ENCODE measurements at places on chromosomes 12 and 14.
A peak's percentile ranks its signal among the peaks of the same experiment; 100 is the strongest.

- DNase-seq = no peak
Observed at GRCh38 chr12:91182636-91183455, at the start of gene DCN. Gene DCN, minus strand, starts transcription at chr12:91182817. Its CDS starts 4,265 bp downstream, at chr12:91178552.

DNA sequence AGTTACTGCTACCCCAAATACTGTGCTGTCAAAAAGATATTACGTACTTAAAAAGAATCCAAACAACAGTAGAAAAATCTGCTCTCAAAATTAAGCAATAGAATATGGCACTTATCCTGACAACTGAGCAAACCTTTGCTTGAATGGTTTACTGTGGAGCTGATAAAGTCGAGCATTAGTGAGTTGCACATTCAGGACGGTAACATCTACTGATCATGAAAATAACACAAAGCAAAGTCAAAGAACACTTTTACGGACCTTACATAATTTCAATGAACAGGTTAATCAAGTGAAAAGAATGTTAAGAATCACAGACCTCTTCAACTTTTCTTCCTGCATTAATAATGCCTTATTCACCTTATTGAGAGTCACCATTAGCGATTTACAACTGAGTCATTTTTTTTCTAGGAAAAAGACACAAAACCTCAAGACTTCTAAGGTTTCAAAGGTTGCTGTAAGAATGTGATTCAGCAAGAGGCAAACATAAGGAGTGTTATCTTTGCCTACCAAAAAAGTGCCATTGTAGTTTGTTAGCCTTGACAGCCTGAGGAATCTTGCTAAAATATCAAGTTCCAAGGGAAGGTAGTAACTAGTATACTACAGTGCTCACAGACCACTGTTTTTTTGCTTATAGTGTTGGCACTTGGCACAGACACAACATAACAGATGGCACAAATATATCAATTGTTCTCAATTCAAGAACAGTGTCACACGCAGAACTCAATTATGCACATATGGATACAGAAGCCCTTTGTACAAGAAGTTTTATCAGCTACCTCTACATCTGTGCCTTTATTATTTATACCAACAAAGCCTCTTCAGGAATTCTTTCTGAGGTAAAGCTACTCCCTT is 334.2 kb upstream of the RPL10L start:
- no peak for DNase-seq

GRCh38 chr12:90677055-90677454 is 277.9 kb downstream of the CCER1 start:
- DNase-seq = no peak

DNA sequence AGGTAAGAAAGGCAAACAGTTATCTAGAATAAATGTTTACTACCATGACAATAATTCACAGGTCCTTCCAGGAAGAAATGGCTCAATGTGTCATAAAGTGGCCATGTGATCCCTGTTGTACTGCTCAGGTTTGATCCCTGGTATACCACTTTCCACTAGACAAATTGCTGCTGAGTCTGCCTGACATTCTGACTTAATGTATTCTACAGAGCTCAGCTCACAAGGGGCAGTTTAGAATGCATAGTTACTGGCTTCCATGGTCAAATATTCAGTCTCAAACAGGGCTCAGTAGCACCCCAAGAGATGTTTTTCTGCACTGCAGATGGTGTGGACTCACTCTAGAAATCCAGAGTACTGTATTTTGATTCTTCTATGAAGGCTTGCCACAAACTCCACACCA is 21.8 kb downstream of the TSHR start:
- DNase-seq = no peak

- DNase-seq = no peak
Observed at GRCh38 chr12:96359328-96359727, 40.9 kb downstream of the CDK17 start.

DNA sequence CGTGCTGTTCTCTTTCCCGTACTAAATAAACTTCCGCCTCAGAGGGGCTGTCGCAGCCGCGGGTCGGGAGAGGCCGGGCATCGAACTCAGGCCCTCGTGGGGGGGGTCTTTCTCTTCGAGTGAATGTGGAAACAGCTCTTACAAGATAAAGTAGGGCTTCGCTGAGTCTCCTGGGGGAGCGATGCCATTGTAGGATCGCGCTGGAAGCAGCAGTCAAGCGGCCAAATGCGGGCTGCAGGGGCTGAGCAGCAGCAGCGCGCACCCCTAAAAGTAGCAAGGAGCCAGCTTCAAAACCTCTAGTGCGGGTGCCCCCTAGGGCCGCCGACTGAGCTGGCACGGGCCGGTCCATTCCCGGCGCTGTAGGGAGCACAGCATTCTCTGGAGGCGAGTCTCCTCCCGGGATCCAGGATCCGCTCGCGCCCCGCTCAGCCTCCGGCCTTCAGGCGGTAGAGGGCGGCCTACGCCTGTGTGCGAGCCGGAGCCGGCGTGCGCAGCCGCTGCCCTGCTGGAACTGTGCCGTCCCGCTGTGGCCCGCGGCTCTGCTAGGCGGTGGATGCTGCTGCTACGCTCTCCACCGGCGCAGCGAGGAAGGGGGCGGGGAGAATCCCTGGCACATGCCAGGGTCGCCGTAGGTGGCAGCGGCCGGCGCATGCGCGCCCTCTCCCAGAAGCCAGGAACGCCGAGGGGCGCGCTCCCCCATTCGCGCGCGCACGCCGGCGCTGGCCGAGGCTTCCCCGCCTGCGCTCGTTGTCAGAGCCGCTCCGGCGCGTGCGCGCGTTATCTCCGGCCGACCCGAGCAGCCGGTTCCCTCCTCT is at the start of gene FUT8:
TSS of gene FUT8 (plus strand) at position 699 of the 815 bp plus-strand sequence. CDS start 148,834 bp downstream, outside the sequence.
- peak; percentile 89 for DNase-seq

DNA sequence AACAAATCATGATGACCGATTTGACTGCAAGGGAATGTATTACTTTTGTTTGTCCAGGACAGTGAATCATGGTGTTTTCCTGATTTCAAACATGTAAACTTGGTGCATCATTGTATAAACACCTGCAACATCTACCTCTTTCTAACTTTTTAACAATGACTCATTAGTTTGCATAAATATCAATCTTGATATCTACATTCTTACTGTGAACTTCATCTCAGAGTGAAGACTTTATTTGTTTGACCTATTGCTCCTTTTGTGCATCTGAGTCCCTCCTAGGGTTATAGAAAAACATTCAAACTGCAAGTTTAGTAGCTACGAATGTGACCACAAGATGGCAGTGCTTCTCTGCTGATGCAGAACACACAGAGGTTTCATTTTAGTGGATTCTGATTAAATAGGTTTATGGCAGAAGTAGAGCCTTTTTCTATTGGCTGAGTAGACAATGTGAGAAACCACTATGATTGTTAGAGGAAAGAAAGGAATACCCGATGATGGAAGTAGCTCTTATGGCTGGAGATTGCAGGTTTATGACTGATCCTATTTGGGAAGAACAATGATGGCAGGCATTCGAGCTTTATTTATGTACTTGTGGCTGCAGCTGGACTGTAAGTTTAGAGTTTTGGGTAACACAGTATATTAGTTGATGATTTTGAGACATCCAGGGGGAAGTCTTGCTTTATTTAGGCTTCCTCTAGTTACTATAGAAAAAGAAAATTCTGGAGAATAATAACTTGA is 244.2 kb upstream of the OR4E1 start:
- peak; percentile 50 for DNase-seq

DNA sequence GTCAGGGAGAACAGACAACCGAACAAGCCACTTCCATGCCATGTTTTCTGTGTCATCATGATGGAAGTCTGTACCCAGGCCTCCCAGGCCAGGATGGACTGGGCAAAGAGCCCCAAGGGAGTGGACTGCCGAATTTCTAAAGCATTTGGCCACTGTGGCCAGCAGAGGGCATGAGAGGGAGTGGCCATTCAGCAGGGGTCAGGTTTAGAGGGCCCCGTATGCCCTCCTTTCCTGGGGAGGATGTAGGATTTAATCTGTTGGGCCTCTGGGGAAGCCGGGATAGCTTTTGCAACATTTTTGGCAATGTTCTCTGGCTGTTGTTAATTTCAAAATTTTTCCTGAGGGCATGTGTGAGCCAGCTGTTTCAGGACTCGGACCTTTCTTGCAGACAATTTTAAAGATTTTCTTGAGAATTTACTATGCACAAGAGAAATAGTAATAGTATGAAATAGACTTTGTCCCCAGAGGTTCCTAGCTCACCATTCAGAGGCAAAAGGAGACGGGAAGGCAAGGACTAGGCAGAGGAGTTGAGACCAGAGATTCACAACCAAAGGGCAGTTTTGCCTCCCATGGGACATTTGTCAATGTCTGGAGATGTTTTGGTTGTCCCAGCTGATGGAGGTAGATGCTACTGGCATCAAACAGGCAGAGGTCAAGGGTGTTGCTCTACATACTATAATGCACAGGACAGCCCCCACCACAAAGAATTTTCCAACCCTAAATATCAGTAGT is 18.0 kb downstream of the ACACB start:
- DNase-seq = no peak

- DNase-seq = no peak
Observed at GRCh38 chr12:111788178-111788654, 21.5 kb downstream of the ALDH2 start.

GRCh38 chr12:122123051-122123760 is 44.6 kb downstream of the MLXIP start:
- DNase-seq = peak; percentile 72

DNA sequence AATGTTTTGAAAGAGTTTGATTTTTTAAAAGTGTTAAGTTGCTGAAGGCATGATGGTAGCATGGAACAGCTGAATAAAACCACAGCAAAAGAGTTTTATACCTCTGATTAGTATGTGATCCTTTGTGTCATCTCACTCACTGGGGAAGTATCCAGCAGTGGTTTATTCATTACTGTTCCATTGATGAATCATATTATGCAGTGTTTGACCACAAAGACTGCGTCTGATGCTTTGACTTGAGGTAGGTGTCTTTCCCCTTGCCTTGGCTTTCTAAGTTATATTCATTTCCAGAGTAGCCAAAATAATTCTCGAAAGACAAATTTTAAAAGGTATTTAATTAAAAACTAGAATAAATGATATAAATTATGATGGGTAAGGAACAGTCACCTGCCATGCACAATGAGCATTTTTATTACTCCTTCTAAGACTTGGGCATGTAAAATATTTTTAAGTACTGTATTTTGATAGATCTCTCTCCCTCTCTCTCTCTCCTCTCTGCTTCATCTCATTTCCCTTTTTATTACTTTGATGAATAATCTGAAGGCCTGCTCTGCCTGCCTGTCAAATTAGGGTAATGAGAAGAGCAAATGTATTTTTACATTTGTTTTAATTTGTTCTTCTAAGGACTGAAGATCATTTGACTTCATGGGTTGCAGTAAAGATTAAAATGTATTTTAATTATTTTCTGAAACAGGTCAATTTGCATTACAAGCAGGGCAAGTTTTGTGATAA is 164.9 kb downstream of the NAV3 start:
- no peak for DNase-seq

GRCh38 chr12:104443008-104443407 is 13.7 kb upstream of the CHST11 start:
- no peak for DNase-seq

DNA sequence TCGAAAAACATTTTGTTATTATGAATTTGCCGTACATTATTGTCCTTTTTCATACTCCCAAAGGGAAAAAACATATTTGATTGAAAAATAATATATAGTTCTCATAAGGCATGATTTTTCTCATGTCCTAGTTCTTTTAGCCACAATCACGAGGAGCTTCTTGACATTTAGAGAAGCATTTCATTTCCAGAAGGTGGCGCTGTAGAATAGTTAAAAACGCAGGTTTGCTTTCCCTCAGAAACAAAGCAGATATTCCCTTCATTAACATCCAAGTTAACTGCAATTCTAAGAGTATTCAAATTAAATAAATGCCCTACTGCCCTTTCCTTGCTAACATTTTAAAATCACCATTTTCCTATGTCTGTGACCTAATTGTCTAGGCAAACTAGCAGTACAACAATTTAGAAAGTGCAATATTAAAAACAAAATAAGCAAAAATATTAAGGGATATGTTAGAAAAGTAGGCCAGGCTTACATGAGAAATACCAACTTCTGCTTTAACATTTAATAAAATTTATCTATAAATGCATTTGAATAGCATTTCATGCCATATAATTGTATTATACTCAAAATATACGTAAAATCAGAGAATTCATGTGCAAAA is 10.9 kb upstream of the PIK3C2G start:
- DNase-seq = no peak

- DNase-seq = no peak
Observed at GRCh38 chr14:75120541-75121291, 6.1 kb downstream of the NEK9 start.

DNA sequence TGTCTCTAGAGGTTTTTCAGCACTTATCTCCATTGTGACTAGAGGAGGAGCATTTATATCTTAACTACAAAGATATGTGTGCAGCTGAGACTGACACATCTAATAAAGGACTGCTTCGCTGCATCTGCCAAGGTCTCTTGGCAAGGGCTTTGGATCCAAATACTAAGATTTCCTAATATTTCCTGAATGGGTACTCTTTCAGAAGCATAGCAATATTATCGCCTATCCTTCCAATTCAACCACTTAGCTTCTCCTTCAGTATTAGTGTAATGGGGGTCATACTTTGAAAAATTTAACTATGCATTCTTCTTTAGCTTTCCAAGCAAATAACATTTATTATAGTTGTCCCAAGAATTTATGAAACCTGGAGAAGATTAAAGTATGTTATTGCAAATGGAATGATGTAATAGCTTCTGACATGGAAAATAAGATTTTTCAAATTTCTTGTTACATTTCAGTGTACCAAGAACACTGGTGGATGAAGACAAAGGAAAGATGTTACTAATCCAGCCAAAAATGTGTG is 243.0 kb upstream of the PDE3A start:
- DNase-seq = no peak

- no peak for DNase-seq
Observed at GRCh38 chr12:4001841-4002240, 128.6 kb upstream of the PARP11 start.

DNA sequence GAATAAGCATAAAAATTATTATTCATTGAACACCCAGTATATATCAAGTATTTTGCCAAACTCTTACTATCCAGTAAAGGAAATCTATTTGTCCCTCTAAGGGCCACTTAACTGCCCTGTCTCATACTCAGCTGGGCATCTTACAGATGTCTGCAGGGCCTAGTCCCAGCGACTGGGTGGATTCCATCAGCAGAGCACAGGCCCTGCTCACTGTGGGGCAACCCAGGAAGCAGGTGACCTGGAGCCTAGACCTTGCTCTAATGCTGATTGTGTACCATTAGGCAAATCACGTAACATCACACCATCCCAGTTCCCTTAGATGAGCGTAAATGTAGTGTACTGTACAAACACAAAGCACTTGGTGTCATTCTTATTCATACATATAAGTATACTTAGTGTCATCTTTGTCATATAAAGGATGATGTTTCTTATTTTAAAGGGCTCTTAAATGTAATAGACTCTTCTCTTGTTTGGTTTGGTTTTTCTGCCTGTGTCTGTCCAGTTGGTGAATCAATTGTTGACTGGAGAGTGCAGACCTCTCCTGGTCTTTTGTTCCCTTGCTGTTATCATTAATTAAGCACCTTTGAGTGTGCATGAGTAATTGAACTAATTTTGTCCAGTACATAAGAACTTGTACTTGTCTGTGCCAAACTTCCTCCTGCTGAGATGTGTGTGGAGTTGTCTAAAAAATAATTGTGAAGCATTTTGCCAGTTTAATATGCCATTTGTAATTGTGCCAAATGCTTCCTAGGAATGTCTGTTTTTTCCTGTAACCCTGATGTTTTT is 49.3 kb downstream of the RAB35 start:
- no peak for DNase-seq

Measured in effector memory CD8-positive, alpha-beta T cell (primary cell).